Panc1 (cell line): ENCODE measurements at places on chromosomes 2 and 18.

- no peaks in the 10 kb centered on the region for H3K27me3 ChIP-seq
- H3K27ac ChIP-seq = no peak overlapping the region
- H3K4me1 ChIP-seq = no peaks in the 10 kb centered on the region
- no peak for DNase-seq
- no peaks in the 10 kb centered on the region for H3K36me3 ChIP-seq
These were observed 57.7 kb downstream of the CENPO start for GRCh38 chr2:24850944-24851343.

DNA sequence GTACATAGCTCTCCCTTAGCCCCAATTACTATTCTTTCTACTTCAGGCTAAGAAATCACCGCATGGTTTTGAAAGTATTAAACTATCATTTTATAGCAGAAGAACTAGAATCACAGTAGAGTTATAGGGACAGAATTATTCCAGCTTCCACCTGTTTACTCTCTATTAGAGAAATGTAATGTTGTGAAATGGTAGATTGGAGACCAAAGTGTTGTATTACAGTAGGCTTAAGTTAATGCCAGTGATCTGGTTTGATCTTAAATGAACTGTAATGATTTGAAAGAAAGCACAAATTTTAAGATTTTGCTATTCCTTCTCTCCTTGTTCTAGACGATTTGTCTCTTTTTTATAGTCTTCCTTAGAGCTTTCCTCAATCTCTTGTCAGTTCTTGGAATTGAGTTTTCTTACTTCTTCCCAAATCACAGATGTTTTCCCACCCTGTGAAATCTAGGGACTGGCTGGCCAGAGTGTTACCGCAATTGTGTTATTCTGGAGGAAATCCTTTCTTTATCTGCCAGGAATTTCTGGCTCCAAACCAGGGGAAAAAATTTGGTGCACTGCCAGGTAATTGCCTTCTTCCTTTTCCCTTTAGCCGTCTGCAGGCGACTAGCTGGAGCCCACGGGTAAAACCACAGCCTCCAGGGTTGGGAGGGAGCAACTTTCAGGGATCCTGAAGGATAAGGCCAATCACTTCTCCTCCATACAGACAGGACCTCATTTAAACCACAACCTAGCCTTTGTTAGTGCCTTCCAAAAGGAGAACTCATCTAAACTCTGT lies 51.7 kb downstream of the NOP58 start:
- H3K27ac ChIP-seq = no peak overlapping the region
- H3K4me1 ChIP-seq = peaks cover 6% of the 10 kb centered on the region
- no peak for DNase-seq
- no peaks in the 10 kb centered on the region for H3K36me3 ChIP-seq
- H3K4me3 ChIP-seq = no peak overlapping the region

GRCh38 chr18:22432657-22433137 lies 15.0 kb upstream of the CTAGE1 start:
- no peak overlapping the region for H3K4me3 ChIP-seq
- DNase-seq = no peak
- H3K27ac ChIP-seq = no peak overlapping the region
- no peaks in the 10 kb centered on the region for H3K27me3 ChIP-seq
- no peaks in the 10 kb centered on the region; the same call in 1 of the 2 replicates for H3K36me3 ChIP-seq

- no peak overlapping the region for H3K27ac ChIP-seq
- H3K4me3 ChIP-seq = no peak overlapping the region
- no peak for DNase-seq
These were observed 104.9 kb upstream of the LHCGR start for GRCh38 chr2:48860380-48860779.

- H3K36me3 ChIP-seq = no peaks in the 10 kb centered on the region
- no peak overlapping the region for H3K4me3 ChIP-seq
- no peak for DNase-seq
- no peak overlapping the region for H3K27ac ChIP-seq
These were observed 152.3 kb downstream of the DTNB start for GRCh38 chr2:25521126-25521525.

- peak overlapping the region; percentile 92 for H3K4me3 ChIP-seq
- peaks cover 22% of the 10 kb centered on the region for H3K36me3 ChIP-seq
- H3K27me3 ChIP-seq = no peaks in the 10 kb centered on the region
- H3K27ac ChIP-seq = peak overlapping the region; percentile 90
- H3K4me1 ChIP-seq = peaks cover 53% of the 10 kb centered on the region
These were observed 19.7 kb upstream of the STPG4 start for GRCh38 chr2:47174733-47175361.

GRCh38 chr2:109636317-109636716 lies 22.2 kb downstream of the SOWAHC start:
- H3K27me3 ChIP-seq = no peaks in the 10 kb centered on the region
- no peaks in the 10 kb centered on the region for H3K4me1 ChIP-seq
- H3K36me3 ChIP-seq = no peaks in the 10 kb centered on the region

- no peak overlapping the region for H3K4me3 ChIP-seq
- no peak overlapping the region for H3K27ac ChIP-seq
- H3K27me3 ChIP-seq = no peaks in the 10 kb centered on the region
- no peaks in the 10 kb centered on the region; the same call in 1 of the 2 replicates for H3K4me1 ChIP-seq
These were observed 93.5 kb upstream of the MAPRE2 start for GRCh38 chr18:34947711-34948125.

DNA sequence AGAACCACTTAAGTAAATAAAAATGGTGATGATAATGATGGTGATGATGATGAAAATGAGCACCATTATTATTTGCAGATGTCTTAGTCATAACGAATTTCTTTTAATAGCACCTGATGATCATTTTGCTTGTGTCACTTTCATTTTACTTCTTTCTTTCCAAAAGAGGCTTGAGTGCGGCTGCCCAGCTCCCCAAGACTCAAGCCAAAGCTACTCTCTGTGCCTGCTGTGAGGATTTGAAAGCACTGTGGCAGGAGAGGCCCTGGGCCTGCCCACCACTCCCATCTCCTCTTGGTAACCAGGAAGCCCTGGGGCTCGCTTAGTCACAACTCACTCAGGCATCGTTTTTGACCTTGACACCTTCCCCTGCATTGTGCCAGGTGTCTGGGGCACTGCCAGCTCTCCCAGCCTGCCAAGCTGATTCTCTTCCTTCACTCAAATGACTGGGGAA lies 41.2 kb downstream of the RPL37A start:
- H3K4me3 ChIP-seq = no peak overlapping the region
- no peaks in the 10 kb centered on the region for H3K36me3 ChIP-seq
- H3K27me3 ChIP-seq = no peaks in the 10 kb centered on the region
- H3K27ac ChIP-seq = no peak overlapping the region
- H3K4me1 ChIP-seq = no peaks in the 10 kb centered on the region; the same call in 1 of the 2 replicates

- DNase-seq = no peak
- H3K4me3 ChIP-seq = no peak overlapping the region
- H3K36me3 ChIP-seq = peaks cover 22% of the 10 kb centered on the region
- H3K4me1 ChIP-seq = no peaks in the 10 kb centered on the region
- no peaks in the 10 kb centered on the region for H3K27me3 ChIP-seq
- H3K27ac ChIP-seq = no peak overlapping the region
These were observed 51.8 kb downstream of the PPP4R1 start for GRCh38 chr18:9562584-9562983.

- peaks cover 2% of the 10 kb centered on the region; the same call in 1 of the 2 replicates for H3K27me3 ChIP-seq
- no peaks in the 10 kb centered on the region for H3K36me3 ChIP-seq
- peaks cover 8% of the 10 kb centered on the region; the same call in 1 of the 2 replicates for H3K4me1 ChIP-seq
- peak within 1 kb of the TSS; percentile 79 for H3K4me3 ChIP-seq
These were observed at the start of gene PLA2R1 for GRCh38 chr2:160062292-160063005. TSS of gene PLA2R1 (minus strand) at chr2:160062615. CDS start at chr2:160062403, 212 bp downstream.

DNA sequence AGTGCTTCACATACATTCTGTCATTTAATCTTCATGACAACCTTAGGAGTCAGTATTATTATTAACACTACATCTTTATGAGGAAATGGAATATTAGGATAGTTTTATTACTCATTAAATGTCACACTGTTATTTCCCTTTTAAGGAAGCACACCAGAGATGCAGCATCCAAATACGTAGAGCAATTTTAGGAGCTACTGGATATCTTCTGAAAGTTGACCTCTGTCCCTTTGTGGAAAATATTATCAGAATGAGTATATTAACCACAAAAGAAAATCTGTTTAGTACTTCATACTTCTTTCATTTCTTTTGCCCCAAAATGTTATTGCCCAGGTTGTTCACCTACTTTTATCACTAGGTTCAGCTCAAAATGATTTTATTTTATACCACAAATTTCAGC lies 72.9 kb upstream of the APCDD1 start:
- no peak for DNase-seq
- no peaks in the 10 kb centered on the region for H3K36me3 ChIP-seq
- H3K4me1 ChIP-seq = no peaks in the 10 kb centered on the region
- H3K4me3 ChIP-seq = no peak overlapping the region

- H3K4me1 ChIP-seq = no peaks in the 10 kb centered on the region
- no peaks in the 10 kb centered on the region for H3K27me3 ChIP-seq
- DNase-seq = no peak
- H3K36me3 ChIP-seq = no peaks in the 10 kb centered on the region
- no peak overlapping the region for H3K27ac ChIP-seq
These were observed 8.8 kb upstream of the SLC35F5 start for GRCh38 chr2:113765276-113765675.

GRCh38 chr2:102703748-102704147 lies 58.1 kb upstream of the TMEM182 start:
- H3K27me3 ChIP-seq = no peaks in the 10 kb centered on the region
- H3K4me1 ChIP-seq = peaks cover 3% of the 10 kb centered on the region
- no peaks in the 10 kb centered on the region for H3K36me3 ChIP-seq
- peak; percentile 39 for DNase-seq

GRCh38 chr2:20962939-20963557 lies 80.8 kb downstream of the APOB start:
- no peaks in the 10 kb centered on the region for H3K4me1 ChIP-seq
- peak; percentile 35 for DNase-seq
- H3K27me3 ChIP-seq = peaks cover 18% of the 10 kb centered on the region
- no peaks in the 10 kb centered on the region for H3K36me3 ChIP-seq

DNA sequence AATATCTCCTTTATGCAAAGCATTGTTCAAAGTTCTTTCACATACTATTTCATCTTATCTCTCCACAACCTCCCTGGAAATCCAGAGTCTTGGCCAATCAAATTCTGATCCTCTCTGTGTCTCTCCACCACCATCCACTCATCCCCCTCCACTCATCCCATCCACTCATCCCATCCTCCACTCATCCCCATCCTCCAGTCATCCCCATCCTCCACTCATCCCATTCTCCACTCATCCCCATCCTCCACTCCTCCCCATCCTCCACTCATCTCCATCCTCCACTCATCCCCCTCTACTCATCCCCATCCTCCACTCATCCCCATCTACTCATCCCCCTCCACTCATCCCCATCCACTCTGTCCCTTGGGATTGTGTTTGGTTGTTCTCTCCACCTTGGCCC lies 101.1 kb downstream of the BCL2 start:
- no peaks in the 10 kb centered on the region for H3K36me3 ChIP-seq
- H3K27me3 ChIP-seq = no peaks in the 10 kb centered on the region
- H3K27ac ChIP-seq = no peak overlapping the region
- H3K4me1 ChIP-seq = no peaks in the 10 kb centered on the region
- DNase-seq = no peak

DNA sequence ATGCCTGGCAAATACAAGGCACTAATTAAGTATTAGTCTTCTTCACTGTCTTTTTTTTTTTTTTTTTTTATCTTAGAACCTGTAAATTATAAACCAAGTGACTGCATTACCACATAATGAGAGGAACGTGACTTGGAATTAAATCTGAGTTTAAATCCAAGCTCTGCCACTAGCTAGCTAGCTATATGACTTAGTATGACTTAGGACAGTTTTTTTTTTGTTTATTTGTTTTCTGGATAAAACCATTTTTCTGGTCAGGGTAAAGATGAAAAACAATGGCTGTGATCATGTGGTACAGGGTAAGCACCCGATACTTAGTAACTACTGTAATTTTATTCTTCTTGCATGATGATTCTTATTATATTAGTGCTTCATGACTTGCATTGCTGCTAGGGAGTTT lies 191.8 kb upstream of the LRRTM1 start:
- no peaks in the 10 kb centered on the region for H3K4me1 ChIP-seq
- no peak for DNase-seq
- no peaks in the 10 kb centered on the region for H3K27me3 ChIP-seq
- H3K4me3 ChIP-seq = no peak overlapping the region

DNA sequence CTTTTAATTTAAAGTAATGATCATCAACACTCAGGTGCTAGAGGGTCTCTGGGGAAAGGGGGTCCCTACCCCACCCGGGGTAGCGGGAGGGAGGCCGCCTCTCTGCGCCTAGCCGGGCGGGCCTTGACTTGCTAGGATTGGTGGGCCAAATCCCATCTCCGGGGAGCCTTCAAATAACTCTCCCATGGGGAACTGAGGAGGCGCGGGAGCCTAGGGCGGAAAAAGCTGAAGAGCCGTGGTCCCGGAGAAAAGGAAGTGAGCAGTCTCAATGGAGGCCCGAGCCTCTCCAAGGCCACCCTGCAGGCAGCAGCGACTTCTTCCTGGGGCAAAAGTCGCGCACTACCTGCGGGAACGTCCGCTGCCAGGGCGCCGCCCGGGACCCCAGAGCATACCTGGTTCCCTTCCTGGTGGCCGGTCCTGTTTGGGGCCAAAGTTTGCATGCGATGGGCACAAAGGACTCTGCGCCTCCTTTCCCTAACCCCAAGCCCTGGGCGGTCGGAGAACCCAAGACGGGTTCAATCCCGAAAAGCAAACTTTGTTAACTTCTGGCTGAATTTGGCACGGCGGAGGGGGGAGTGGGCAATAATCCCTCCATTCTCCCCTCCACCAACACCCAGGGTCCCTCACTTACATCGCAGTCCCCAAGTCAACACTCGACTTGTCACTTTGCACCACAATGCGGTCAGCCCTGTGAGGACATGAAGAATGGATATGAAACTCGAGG lies 13.6 kb downstream of the EN1 start:
- no peak for DNase-seq
- no peak overlapping the region for H3K4me3 ChIP-seq
- no peaks in the 10 kb centered on the region for H3K36me3 ChIP-seq
- H3K4me1 ChIP-seq = no peaks in the 10 kb centered on the region

DNA sequence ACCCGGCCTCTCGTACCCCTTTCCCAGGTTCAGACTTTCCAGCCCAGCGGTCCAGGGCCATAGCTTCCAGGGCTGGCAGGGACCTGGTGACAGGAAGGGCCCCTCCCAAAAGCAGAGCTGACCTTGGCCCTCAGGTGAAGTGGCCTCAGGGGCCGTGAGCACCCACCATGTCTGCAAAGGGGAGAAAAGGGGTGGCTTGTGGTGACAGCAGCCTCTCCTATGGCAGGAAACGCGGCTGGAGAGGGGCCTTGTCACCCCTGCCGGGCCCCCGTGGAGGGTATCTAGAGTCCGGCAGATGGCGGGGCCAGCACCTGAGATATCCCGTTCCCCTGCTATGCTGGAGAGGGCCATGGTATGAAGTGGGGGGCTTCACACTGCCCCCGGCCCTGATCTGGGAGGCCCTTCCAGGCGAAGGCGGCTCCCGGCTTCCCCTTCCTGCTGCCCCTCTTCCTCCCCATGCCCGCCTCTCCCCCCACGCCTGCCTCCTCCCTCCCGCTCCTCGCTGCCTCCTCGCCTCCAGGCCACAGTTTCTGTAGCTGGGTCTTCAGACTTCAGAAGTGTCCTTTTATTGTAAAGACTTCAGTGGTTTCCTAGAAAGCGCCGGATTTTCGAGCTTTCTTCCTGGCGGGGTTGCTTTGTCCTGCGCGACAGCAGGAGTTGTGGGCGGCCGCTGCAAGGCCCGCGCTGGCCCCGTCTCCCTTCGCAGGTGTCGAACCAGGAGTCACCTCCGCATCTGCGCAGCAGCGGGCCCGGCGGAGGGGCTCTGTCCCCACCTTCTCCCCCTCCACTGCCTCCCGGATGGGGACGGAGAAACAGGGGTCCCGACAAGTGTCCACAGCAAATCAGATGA lies 240.5 kb upstream of the MYT1L start:
- H3K36me3 ChIP-seq = no peaks in the 10 kb centered on the region
- no peaks in the 10 kb centered on the region for H3K27me3 ChIP-seq
- H3K27ac ChIP-seq = no peak overlapping the region
- H3K4me3 ChIP-seq = no peak overlapping the region
- no peak for DNase-seq

- H3K36me3 ChIP-seq = no peaks in the 10 kb centered on the region
- H3K4me1 ChIP-seq = no peaks in the 10 kb centered on the region
- DNase-seq = no peak
- H3K27ac ChIP-seq = no peak overlapping the region
These were observed 143.4 kb downstream of the PPP1R1C start for GRCh38 chr2:182128821-182129707.
